Osteoblast (primary cell): ENCODE measurements at places on chromosomes 7 and 10. TPM values are rescaled to one million over a fixed set of nuclear protein-coding genes. Genes with fewer than 3 reads are reported as not detected.

CLDN4 gene
- 0.36 and 0.59 TPM in 2 replicates for total RNA-seq

DNA sequence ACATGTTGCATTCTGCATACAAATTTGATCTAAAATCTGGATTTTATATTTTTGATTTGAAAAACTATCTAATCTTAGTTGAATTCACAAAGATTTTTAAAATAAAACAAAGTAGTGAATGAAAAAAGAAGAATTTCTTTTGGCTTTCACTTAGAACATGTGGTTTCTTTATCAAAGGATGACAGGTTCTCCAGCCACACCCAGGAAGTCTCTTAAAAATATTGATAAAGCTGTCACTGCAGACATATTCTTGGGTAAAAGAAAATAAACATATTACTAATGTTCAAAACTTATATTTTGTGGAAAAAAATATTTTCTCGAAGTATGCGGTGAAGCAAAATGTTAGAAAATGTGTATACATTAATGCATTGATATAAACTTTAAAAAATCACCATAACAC, 44.3 kb downstream of the ARL4A start:
- H3K36me3 ChIP-seq: no peaks in the 10 kb centered on the region
- H3K27ac ChIP-seq: no peak overlapping the region
- no peaks in the 10 kb centered on the region for H3K27me3 ChIP-seq
- no peak for DNase-seq
- H3K4me1 ChIP-seq: peaks cover 5% of the 10 kb centered on the region

DNA sequence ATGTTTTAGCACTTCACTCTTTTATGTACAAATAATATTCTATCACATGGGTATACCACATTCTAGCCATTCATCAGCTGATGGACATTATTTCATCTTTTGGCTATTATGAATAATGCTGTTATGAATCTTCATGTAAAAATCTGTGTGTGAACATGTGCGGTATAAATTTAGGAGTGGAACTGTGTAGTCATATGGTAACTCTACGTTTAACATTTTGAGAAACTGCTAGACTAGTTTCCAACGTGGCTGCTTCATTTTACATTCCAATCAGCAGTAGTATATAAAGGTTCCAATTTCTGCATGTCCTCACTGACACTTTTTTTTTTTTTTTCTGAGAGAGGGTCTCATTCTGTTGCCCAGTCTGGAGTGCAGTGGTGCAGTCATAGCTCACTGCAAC, 8.3 kb downstream of the RAMP3 start:
- DNase-seq: peak; percentile 30
- H3K27ac ChIP-seq: no peak overlapping the region
- H3K4me1 ChIP-seq: no peaks in the 10 kb centered on the region
- no peaks in the 10 kb centered on the region for H3K36me3 ChIP-seq

RASSF4 gene
- total RNA-seq: 2.9 and 4.0 TPM in 2 replicates

DNA sequence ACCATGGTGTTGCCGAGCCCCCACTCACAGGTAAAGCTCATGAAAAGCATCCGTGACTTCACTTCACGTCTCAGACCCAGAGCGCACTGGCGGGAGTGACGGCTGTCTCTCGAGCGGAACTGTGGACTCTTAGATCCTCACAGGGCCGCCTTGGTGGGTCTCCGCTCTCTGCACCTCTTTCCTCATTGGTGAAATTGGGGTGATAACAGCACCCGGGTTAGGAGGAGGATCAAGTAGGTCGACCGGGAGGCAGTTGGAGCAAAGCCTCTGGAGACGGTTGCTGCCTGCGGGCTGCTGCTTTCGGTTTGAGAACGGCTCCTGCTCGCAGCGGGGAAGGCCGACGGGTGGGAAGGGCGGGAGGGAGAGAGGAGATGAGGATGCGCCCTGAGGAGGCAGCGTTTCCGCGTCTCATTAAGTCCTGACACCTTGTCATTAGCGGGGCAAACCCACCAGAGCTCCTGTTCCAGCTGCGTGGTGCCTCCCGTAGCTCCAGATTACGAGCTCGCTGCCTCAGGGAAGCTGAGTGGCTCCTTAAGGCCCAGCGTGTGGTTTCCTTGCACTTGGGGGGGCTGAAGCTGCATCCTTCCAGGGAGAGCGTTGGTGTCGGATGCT, 51.9 kb upstream of the CFAP46 start:
- H3K4me3 ChIP-seq: peak overlapping the region; percentile 68
- no peaks in the 10 kb centered on the region for H3K4me1 ChIP-seq
- peak; percentile 95 for DNase-seq
- H3K36me3 ChIP-seq: no peaks in the 10 kb centered on the region

- peak; percentile 61 for DNase-seq
- no peak overlapping the region for H3K27ac ChIP-seq
- H3K4me1 ChIP-seq: no peaks in the 10 kb centered on the region
- H3K36me3 ChIP-seq: no peaks in the 10 kb centered on the region
- no peak overlapping the region for H3K4me3 ChIP-seq
Observed at GRCh38 chr10:71512761-71513539, 116.2 kb downstream of the CDH23 start.

- DNase-seq: no peak
- H3K4me3 ChIP-seq: no peak overlapping the region
- H3K36me3 ChIP-seq: no peaks in the 10 kb centered on the region
Observed at GRCh38 chr10:78865538-78865875, 203.3 kb upstream of the ZMIZ1 start.

DNA sequence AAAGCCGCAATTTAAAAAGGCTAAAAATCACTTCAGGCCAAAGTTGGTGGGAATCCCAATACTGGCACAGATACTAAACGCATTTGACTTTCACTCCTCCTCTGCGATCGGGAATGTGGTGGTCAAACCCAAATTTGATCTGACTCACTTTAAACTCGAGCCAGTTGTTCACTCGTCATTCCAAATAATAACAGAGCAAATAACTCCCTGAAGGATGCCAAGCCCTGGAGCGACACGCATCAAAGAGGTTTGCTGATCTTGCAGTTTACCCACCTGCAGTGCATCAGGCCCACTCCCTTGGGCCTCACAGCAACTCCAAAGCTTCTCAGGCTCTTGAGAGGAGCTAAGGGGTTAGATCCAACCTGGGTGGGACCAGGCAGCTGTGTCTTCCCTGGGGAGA, 12.2 kb downstream of the PTN start:
- peaks cover 9% of the 10 kb centered on the region for H3K4me1 ChIP-seq
- H3K27ac ChIP-seq: no peak overlapping the region
- peak; percentile 45 for DNase-seq
- no peaks in the 10 kb centered on the region for H3K27me3 ChIP-seq
- H3K4me3 ChIP-seq: no peak overlapping the region

- peaks cover 23% of the 10 kb centered on the region for H3K4me1 ChIP-seq
- no peak for DNase-seq
- no peak overlapping the region for H3K4me3 ChIP-seq
Observed at GRCh38 chr7:37933018-37933566, 12.7 kb downstream of the EPDR1 start.

NUTM2B gene
- 0.72 and 0.88 TPM in 2 replicates for total RNA-seq

DNA sequence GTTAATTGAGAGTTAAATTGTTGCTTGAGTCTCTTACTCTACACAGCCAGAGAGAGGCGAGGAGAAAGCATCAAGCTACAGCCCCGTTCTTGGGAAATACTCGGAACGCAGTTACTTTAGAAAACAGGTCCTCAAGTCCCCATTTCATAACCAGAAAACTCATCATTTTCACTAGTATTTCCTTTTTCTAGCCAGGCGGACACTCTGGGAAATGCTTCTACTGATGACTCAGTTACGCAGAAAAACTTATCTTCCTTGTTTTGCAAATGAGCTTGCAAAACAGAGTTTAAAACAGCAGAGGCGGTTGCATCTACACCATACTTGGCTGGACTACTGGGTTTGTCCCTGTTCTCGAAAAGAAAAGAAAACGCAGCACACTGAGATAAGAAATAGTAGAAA, 111.4 kb upstream of the FGFR2 start:
- H3K27me3 ChIP-seq: no peaks in the 10 kb centered on the region
- no peak for DNase-seq
- no peak overlapping the region for H3K27ac ChIP-seq
- no peak overlapping the region for H3K4me3 ChIP-seq

AGBL3 gene
- 2.2 and 2.7 TPM in 2 replicates for total RNA-seq

LRRC72 gene
- total RNA-seq: not detected in 2 replicates

TRIM74 gene
- total RNA-seq: not detected in 2 replicates

GRCh38 chr10:49534670-49535381, 4.1 kb downstream of the ERCC6 start:
- DNase-seq: peak; percentile 90
- no peaks in the 10 kb centered on the region for H3K27me3 ChIP-seq
- H3K36me3 ChIP-seq: peaks cover 32% of the 10 kb centered on the region
- H3K27ac ChIP-seq: peak overlapping the region; percentile 76

DNA sequence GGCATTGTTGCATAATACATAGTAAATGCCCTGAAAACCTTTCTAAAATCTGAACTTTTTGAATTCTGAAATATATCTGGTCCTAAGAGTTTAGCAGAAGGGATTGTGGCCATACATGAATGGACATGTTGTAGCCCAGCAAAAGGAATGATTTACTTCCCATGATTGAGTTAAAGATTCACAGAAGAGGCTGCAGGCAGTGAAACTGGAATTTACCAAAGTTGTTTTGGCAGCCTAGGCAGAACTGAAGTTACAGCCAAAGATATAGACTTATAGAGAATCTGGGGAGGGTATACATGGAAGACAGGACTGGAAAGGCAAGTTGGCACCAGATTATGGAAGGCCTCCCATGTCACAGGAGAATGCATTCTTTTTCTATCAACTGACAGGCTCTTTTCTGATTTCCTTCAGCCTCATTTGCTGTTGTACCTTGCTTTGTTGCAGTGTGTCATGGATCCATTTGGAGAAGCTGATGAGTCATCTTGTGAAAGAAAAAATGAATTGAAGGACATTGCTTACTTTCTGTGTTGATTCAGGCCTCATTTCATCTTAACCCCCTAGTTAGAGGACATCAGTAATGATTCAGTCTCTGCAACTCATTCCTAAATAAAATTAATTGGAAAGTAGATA, 356.2 kb upstream of the LRGUK start:
- H3K36me3 ChIP-seq: no peaks in the 10 kb centered on the region
- H3K27ac ChIP-seq: no peak overlapping the region
- no peaks in the 10 kb centered on the region for H3K4me1 ChIP-seq
- DNase-seq: no peak
- H3K27me3 ChIP-seq: no peaks in the 10 kb centered on the region
- H3K4me3 ChIP-seq: no peak overlapping the region

- no peaks in the 10 kb centered on the region for H3K4me1 ChIP-seq
- no peak for DNase-seq
- H3K27ac ChIP-seq: no peak overlapping the region
Observed at GRCh38 chr7:44654255-44654796, 47.9 kb downstream of the OGDH start.

DNA sequence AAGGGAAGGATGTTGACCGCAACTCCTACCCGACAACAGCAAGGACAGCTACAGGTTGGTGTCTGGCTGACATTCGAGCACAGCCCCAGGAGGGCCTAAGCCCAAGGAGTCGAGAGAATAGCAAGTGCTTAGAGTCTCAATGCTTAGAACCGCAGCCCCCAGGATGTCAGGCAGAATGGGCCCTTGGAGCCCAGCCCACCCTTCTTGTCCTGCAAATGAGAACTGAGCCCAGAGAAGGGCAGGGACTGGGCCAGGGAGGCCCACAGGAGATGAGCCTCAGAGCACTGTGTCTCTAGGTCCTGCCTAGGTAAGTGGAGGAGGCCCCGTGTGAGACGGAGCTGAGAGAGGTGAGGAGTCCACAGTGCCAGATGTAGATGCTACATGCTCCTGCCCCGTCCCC, 173.3 kb upstream of the ZMIZ1 start:
- H3K4me3 ChIP-seq: no peak overlapping the region
- H3K27ac ChIP-seq: no peak overlapping the region
- H3K36me3 ChIP-seq: no peaks in the 10 kb centered on the region
- DNase-seq: no peak

PHKG1 gene
- total RNA-seq: 1.8 and 2.1 TPM in 2 replicates

DNA sequence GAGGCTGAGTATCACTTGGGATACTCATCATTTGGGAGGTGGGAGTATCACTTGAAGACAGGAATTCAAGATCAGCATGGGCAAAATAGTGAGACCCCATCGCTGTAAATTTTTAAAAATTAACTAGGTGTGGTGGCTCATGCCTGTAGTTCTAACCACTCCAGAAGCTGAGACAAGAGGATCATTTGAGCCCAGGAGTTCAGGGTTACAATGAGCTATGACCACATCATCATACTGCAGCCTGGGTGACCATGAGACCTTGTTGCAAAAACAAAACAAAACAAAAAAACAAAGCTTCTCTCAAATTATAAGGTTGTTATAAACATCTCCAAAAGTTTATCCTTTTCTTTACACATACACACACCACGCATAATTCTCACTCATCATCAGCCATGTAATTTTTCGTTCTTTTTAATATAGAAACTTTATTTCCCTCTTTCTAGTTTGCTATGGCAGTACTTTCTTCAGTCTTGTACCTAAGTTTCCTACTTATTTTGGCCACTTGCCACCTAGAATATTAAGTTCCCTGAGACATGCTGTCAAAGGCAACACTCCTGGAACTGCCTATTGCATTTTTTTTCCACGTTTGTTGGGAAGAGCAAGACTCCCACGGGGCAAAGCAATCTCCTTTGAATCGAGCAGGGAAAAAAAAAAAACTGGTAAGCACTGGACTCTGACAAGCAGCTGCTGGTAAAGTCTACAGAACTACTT, 37.1 kb downstream of the SKIDA1 start:
- no peak overlapping the region for H3K4me3 ChIP-seq
- no peaks in the 10 kb centered on the region for H3K36me3 ChIP-seq
- no peaks in the 10 kb centered on the region for H3K27me3 ChIP-seq
- no peaks in the 10 kb centered on the region for H3K4me1 ChIP-seq
- no peak for DNase-seq

VAX1 gene
- not detected in 2 replicates for total RNA-seq

TMEM229A gene
- not detected in 2 replicates for total RNA-seq

ABCB1 gene
- total RNA-seq: not detected in 2 replicates

DNA sequence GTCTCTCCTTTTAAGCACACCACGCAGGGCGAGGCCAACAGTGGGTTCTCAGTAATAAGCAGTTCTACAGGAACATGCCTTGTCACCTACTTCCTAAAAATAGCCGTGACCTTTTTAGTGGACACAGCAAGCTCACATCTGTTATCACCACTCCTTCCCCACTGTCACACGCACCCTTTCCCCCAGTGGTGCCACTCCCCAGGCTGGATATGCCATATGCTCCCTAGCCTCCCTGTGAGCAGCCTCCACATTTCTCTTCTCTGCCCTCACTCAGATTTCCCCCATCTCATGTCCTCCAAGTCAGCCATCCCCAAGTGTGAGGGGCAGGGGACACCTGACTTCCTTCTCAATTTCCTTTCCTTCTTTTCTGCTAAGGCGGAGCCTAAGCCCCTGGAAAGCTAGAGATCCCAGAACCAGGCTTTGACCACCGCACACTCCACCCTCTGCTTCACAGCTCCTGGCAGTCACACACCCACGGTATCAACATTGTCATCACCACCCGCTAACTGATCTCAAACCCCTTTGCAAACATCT, 3.7 kb downstream of the ANXA11 start:
- H3K36me3 ChIP-seq: peaks cover 5% of the 10 kb centered on the region
- peak overlapping the region; percentile 97 for H3K27ac ChIP-seq
- DNase-seq: no peak
- H3K4me1 ChIP-seq: peaks cover 65% of the 10 kb centered on the region
- H3K27me3 ChIP-seq: no peaks in the 10 kb centered on the region

GRCh38 chr10:70513848-70514309, 35.3 kb downstream of the PALD1 start:
- H3K36me3 ChIP-seq: no peaks in the 10 kb centered on the region
- H3K4me1 ChIP-seq: peaks cover 2% of the 10 kb centered on the region
- peaks cover 4% of the 10 kb centered on the region for H3K27me3 ChIP-seq
- H3K4me3 ChIP-seq: no peak overlapping the region
- H3K27ac ChIP-seq: no peak overlapping the region
